ENCODE measurements at places on chromosomes 7 and 10. TPM values are rescaled to one million over a fixed set of nuclear protein-coding genes. Genes with fewer than 3 reads are reported as not detected.

CCDC201 gene
- not detected for total RNA-seq

CLDN12 gene
- total RNA-seq: 20.9 TPM

ST7 gene
- 33.1 TPM for total RNA-seq

WIPF3 gene
- total RNA-seq: 0.35 TPM

DYDC2 gene
- total RNA-seq: 6.6 TPM

PKD2L1 gene
- not detected for total RNA-seq

OR13A1 gene
- total RNA-seq: not detected

PSMG3 gene
- 143 TPM for total RNA-seq

SLC13A4 gene
- not detected for total RNA-seq

SLC26A5 gene
- total RNA-seq: 0.28 TPM

All from uterus (tissue), 4 donors.